ENCODE measurements at places on chromosomes 11 and 22. TPM values are rescaled to one million over a fixed set of nuclear protein-coding genes. Genes with fewer than 3 reads are reported as not detected.

Gene HOATZ
- not detected for total RNA-seq

Gene GUCY1A2
- total RNA-seq: under 0.01 TPM

Gene OR4S2
- total RNA-seq: not detected

Gene VSIG2
- 0.46 TPM for total RNA-seq

Gene SAA4
- not detected for total RNA-seq

Gene SCGB1A1
- not detected for total RNA-seq

Gene HTR3A
- total RNA-seq: not detected

Gene MTMR3
- 25.4 TPM for total RNA-seq

Gene CRYBB2
- total RNA-seq: not detected

Gene OR52E8
- total RNA-seq: not detected

Gene IGLL1
- not detected for total RNA-seq

Gene BTG4
- not detected for total RNA-seq

Gene OOSP4A
- not detected for total RNA-seq

Gene CSNK2A3
- total RNA-seq: 1.5 TPM

Gene UCP3
- 0.32 TPM for total RNA-seq

Gene SERGEF
- 23.4 TPM for total RNA-seq

Gene PTGDR2
- not detected for total RNA-seq

Gene LMNTD2
- total RNA-seq: 0.65 TPM

Gene MYO7A
- total RNA-seq: 0.65 TPM

Gene BIK
- total RNA-seq: 1.1 TPM

Gene DESI1
- 21.4 TPM for total RNA-seq

Gene VEGFB
- total RNA-seq: 7.6 TPM

Measured in epithelial cell of umbilical artery (primary cell).